ENCODE measurements at places on chromosomes 5 and 9.

GRCh38 chr9:134348404-134349155 is 22.3 kb downstream of the RXRA start:
- no peak for DNase-seq

DNA sequence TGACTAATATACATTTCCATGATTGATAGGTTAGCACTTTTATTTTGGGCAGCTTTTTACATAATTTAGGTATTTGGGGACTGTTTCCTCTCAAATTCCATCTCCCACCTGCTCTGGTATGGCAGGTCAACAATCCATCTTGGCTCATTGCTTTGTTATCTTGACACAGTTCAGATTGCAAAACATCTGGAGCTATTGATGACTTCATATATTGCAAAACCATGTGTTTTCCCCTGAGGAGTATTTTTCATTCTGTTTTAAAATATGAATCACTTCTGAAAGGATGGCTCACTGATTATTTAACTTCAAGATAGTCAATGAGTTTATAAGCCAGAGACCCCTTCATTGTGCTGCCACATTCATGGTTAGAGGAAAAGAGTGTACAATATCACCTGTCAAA is 1206.0 kb upstream of the C9orf72 start:
- no peak for DNase-seq

GRCh38 chr9:82081496-82081895 is 92.9 kb downstream of the SPATA31D1 start:
- no peak for DNase-seq

DNA sequence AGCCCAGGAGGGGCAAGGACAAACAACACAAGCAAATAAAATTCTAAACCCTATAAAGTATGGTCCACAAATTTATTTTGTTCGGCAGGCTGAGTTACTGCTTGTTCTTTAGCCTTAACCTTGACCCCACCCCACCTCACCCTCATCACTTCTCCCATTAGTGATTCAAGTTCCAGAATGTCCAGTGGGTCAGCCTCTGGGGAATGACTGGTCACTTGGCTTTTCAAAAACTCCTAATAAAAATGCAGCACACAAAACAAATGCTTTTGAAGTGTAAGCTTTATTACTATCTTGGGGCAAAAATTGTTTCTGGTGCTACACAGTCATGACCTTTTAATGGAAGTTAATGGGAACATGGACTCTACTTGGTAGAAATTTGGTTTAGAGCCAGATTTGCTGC is 142.1 kb downstream of the MPDZ start:
- no peak for DNase-seq

DNA sequence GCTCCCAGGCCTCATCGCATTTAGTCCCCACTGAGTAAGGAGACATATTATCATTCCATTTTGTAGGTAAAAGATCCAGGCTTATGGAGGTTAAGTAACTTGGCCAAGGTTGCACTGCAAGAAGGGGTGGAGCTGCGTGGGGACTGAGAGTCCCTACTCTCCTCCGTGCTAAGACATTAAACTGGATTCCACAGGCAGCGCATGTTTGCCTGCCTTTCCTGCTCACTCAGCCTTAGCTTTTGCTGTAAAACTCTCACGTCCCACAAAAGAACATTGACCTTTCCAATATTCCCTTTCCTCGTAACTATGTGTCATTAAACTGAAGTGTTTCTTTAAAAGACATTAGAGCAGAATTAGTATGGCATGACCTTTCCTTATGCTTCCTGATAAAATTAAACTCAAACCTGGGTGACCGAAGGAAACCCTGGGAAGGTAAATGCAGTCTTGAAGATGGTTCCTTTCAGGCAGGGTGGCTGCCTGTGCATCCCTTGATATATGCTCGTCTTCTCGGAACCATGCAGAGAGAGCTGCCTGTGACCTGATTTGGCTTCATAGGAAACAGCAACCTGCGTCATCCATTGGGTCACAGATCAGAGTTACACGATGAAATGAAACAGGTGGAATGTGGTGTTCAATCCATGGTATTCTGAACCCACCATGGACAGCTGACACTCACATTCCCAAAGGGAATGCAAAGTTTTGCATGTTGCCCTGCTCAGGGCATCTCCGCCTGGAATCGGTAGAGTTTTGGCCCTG is 85.9 kb downstream of the TMEM252 start:
- no peak for DNase-seq

DNA sequence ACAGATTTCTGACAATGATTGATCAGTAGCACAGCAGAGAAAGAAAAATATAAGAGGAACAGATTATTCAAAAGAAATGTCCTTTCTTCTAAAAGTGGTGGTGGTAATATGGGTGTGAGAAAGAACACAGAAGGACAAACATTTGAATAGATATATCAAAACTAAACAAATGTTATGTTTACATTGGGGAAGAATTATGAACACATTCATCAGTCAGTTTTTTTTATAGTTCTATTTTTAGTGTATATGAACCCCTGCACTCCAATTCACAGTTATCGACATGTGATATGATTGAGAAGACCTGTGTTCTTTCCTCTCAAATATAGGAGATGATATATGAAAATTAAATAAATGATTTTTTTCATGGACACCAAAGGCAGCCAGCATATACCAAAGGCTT is 128.6 kb downstream of the NNT start:
- DNase-seq = no peak

DNA sequence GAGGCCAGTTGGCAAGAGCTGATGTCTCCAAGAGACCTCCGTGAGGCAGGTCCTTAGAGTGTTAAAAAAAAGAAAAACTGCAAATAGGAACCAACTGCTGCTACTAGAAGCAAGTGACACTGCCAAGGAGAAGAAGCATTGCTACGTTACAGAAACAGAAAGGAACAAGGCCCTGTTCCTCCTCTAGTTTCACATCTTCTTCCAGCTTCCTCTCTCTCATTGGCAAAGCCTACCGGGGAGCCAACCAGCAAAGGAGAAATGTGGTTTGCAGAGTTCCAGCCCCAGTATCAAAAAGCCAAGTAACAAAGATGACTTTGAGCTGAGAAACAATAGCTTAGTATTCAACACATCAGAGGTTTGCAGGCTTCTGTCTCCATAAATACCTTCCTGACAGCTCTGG is 145.9 kb downstream of the PRELID2 start:
- DNase-seq = no peak

DNA sequence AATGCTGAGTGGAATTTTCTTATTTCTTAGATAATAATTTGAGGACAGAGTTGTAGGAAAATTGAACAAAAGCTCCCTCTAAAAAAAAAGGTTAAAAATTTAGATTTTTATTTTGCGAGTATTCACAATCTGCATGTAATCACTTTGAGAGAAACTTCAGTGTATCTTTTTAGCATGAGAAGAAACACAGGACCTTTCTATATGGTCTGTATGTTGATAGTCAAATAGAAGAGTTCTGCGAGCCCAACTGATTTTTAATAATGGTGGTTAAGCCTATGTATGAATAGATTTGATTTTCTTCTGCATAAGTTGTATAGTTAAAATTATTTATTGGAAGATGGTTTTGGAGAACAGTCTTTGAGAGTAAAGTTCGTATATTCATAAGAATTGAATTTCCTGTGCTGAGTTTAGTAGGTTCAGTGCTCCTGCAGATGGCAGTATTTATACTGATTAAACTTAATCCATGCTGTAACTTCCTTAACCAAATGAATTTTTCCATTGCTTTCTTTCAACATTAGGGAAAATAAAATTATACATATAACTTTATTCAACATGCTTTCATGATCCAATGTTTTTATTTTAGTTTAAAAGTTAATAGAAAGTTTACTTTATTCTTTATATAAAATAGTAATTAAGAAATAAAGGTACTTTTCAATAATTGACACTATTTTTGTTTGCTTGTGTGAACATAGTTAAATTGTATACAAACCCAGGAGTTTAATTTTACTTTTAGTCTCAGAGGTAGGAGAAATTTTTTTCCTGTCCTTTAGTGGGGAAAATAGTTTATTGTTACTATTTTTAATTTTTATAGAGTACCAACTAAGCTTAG is 19.6 kb downstream of the TCERG1 start:
- no peak for DNase-seq

DNA sequence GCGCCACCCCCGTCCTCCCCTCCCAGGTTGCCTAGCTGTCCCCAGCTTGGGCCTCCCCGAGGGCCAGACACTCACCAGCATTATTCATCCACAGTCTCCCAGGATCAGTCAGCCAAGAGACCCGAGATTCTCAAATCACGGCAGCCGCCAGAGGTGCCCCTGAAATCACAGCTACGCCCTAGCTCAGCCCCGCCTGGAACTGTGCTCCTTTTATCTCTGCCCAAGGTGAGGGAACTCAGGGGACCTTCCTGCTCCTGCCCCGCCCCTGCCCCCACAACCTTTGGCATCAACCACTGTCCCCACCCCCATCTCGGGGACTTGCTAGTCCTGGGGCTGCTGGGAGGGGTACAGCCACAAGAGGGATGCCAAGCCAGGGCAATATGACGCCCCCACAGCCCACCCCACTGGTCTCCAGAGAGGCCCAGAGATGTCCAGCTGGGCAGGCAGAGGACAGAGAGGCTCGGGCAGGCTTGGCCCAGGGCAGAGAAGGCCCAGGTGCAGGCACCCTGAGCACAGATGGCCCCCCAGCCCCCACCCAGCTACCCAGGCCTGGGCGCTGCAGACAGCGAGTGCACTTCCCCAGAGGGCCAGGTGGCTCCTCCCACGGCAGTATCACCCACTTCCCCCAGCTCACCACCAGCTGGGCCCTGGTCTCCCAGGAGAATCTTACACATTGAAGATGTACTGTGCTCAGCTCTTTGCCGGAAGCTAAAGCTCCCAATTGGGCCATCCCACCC is at the start of gene FUT7:
TSS of gene FUT7 (minus strand) at position 185 of the 737 bp plus-strand sequence. CDS start at position 88, 97 bp downstream.
- DNase-seq = no peak

- no peak for DNase-seq
Observed at GRCh38 chr5:134649163-134649835, 714 bp downstream of the SEC24A start.

DNA sequence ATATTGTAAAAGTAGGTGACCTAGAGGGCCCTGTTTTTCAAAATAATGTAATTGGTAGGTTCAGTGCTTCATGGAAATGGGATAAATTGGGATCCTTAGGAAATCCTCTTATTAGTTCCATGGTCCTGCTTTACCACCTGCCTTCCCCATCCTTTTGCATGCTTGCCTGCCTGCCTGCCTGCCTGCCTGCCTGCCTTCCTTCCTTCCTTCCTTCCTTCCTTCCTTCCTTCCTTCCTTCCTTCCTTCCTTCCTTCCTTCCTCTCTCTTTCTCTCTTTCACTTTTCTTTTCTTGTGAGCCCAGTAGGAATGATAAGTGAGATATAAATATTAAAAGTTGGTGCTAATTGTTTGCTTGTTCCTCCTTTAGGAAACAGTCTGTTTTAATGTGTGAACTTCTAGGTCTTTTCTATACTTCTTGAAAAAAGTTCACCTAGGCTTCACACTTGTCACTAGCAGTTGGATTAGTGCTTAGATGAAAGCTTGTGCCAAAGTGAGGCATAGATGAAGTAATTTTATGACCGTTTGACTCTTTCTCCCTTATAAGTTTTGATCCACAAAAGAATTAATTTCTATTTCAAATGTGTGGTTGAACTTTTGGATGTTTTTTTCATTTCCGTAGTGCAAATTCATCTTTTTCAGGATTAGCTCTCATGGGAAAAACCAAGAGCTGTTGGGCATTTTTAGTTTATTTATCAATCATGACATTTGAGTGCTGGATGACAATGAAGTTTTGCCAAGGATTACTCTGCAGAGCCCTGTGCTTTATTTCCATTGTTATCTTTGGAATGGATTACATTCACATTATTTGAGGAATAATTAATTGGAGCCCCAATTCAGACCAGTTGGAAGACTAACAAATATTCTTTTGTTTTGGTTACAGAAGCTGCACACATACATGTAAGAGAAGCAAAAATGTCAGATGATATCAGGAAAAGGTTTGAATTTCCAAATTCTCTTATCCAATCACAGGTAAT is 30.7 kb downstream of the FOCAD start:
- DNase-seq = no peak

GRCh38 chr5:107241841-107242240 is 428.9 kb downstream of the EFNA5 start:
- DNase-seq = no peak

- DNase-seq = no peak
Observed at GRCh38 chr9:35603506-35603985, 1.5 kb upstream of the TESK1 start.

DNA sequence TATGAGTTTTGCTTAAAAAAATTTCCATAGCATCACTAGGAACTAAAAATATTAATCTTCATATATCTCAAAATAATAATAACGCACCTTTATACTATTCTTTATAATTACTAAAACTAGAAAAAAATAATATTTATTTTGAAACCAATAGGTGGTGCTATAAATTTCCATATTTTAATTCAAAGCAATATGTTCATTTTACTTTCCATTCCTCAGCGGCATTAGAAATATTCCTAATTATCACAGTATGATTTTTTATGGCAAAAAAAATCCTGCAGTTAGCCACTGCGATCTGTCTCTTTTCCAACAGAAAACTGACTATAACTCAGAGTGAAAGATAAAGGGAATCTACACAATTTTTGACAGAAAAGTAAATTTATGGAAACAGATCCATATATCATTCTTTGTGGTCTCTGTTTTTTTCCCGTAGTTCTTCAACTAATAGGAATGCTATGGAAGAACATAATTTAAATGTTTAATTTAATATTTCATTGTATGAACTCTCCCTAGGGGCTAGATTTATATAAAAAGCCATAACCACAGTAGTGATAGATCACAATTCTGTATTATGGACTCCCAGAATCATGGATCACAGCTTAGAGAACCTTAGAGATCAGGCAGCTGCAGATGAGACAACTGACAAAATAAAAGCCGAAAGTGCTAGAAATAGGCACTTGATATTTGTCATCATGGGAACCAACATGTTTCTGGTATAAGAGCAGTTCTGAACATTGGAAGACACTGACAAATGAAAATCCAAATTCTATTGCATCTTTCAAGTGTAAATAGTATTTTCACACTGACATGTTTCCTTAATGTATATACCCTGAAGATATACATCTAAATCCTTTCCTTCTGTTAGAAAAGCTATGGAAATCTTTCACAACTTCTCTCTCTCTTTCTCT is 167.7 kb upstream of the MPDZ start:
- no peak for DNase-seq

GRCh38 chr9:6068983-6069382 is 53.6 kb upstream of the RANBP6 start:
- DNase-seq = no peak

DNA sequence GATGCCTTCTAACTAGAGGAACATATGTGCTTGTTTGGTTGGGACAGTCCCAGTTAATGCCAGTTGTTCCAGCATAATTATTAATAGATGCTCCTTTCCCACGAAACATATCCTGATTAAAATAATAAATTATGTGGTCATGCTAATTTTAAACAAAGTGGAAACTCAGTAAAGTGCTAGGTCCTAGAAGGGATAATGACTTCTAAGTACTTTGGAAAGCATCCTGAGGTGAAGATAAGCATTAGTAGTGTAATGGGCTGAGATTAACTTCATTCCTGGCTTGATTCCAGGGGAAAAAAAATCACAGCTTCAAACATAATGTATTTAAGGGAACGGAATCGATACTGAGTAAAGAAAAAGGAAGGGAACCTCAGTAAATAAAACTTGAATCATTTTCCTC is 213.7 kb upstream of the SNX2 start:
- DNase-seq = no peak

GRCh38 chr5:2007878-2008501 is 125.3 kb upstream of the IRX4 start:
- no peak for DNase-seq

GRCh38 chr9:127074561-127075548 is 47.6 kb downstream of the ANGPTL2 start:
- DNase-seq = no peak
